ENCODE measurements at places on chromosomes 1 and 21. TPM values are rescaled to one million over a fixed set of nuclear protein-coding genes. Genes with fewer than 3 reads are reported as not detected.
A peak's percentile ranks its signal among the peaks of the same experiment; 100 is the strongest.

DNA sequence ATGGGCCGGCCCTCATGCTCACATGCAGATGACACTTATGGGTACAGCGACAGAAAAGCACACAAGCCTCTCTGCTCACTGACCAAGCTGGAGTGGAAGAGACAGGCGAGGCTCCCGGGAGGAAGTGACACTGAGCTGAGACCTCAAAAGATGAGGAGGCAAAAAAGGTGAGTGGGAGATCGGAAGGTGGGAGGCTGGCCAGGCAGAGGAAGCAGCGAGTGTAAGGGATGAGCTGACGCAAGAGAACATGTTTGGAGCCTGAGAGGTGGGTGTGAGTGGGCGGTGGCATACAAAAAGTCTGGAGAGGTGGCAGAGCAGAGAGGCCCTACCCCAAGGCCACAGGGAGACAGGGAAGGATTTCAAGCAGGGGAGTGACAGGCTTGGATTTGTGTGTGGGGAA is 18.2 kb upstream of the CDCP2 start:
- DNase-seq, result no peak

DNA sequence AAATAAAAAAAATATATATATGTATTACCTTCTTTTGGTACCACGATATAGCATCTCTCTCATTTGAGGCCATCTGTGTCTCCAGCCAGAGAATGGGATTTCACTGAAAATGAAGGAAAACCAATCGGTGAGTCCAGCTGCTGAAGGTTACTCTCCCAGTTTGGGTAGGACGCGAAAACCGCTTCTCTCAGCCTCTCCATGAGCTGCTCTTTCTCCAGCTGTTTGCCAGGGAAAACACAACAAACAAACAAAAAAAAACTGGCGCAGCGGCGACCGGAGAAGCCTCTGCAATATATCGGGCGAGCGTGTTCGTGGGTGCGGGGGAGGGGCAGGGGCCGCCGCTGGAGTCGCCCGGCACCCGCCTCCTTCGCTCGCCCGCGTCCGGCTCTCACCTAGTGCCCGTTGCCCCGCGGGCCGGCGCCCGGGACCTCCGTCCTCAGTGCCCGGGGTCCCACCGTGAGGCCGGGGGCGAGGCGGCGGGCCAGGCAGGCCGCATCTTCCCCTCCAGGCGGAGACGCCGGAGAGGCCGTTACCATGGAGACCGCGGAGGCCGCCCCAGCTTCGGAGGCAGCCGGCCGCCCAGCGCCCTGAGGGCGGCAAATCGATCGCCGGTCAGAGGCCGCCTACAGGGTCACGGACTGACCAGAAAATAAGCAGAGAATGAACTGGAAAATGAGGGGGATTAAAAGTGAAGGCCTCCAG is 504 bp downstream of the PHTF1 start:
- DNase-seq, result peak; percentile 82

DNA sequence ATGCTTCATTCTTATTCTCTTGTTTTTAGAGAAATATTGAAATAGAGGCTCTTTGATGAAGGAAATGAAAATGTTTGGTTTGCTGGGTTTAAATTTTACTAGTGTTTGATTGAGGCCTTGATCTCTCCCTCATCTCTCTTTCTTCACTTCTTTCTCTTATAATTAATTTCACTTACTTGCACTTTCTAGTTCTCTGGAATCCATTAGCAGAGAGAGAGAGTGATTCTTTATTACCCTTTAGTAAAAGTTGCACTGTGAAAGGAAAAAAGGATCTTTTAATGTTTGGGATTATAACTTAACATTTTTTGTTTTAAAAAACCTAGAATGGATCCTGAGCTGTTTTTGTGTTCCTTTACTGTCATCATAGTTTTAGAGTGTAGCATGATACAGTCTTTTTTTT is 12.2 kb downstream of the RPRD2 start:
- DNase-seq, result no peak

GRCh38 chr1:31354283-31354682 is 18.6 kb downstream of the FABP3 start:
- no peak for DNase-seq

DNA sequence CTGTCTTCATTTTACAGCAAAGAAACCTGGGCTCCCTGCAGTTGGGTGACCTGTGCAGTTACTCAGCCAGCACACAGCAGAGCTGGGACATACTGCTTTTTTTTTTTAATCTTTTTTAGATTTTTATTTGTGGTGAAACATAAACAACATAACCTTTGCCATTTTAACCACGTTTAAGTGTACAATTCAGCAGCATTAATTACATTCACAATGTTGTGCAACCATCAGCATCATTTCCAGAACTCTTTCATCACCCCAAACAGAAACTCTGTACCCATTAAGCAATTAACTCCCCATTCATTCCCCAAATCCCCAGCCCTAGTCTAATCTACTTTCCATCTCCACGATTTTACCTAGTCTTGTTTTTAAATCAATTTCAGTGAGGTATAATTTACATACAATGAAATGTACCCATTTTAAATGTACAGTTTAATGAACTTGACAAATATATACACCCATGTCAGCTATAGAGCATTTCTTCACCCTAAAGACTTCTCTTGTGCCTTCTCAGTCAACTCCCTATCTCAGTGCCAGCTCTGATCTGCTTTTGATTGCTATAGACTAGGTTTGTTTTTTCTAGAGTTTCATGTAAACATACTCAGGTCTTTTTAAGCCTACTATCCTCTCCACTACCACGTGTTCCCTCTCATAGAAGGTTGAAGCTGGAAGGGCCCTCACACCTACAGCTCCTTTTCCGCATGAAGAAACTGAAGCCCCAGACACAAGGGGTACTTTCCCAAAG is 37.8 kb upstream of the C8B start:
- DNase-seq, result no peak

GRCh38 chr1:168210312-168210711 is 15.5 kb upstream of the SFT2D2 start:
- DNase-seq, result no peak

GRCh38 chr1:218698141-218698540 is 353.0 kb downstream of the TGFB2 start:
- no peak for DNase-seq

DNA sequence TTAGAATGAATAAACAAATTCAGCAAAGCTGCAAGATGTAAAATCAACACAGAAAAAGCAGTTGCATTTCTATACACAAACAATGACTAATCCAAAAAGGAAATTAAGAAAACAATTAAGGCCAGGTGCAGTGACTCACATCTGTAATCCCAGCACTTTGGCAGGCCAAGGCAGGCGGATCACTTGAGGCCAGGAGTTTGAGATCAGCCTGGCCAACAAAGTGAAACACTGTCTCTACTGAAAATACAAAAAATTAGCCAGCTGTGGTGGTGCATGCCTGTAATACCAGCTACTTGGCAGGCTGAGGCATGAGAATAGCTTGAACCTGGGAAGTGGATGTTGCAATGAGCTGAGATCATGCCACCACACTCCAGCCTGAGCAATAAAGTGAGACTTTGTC is 22.3 kb downstream of the THEM4 start:
- DNase-seq, result no peak

DNA sequence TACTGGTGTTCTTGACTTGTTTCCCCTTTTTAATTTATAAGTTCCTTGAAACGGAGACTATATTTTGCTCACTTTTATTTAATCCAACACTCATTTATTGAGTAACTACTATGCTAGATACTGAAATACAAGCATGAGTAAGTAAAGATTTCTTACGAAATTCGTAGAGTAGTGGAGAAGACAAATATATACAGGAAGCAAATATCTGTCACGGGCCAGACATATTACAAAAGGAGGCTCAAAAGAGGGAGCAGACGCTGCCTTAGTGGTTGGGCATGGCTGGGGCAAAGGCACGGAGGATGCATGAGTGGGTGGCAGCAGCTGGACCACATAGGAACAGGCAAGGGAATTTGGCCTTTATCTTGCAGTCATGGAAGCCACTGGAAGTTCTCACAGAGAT is 6.8 kb downstream of the NCF2 start:
- DNase-seq, result no peak

GRCh38 chr1:167052389-167052788 is 37.8 kb downstream of the GPA33 start:
- DNase-seq, result no peak

DNA sequence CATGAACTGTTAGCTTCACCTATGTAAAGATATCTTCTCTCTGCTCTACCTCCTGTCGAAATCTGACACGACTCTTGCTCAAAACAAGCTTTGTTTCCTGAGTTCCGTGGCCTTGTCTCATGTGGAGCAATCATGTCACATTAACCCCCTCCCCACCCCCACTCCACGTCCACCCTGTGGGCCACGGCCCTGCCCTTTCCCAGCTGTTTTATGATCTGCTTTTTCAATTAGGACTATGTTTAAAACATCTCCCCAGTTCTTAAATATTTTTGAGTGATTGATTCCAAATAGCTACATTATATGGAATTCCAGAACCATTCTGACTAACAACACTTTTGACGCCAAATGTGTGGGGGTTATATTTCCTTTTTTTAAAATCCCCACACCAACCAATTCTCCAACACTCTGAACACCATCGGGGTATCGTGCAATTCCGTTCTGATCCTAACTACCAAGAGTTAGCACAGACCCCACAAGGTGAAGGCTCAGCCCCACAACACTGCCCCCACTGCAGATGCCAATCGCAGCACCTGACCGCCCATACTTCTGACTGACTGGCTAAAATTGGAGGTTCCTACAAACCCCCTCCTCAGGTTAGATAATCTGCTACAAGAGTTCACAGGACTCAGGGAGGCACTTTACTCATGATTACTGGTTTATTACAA is 12.7 kb upstream of the S100A8 start:
- no peak for DNase-seq

GRCh38 chr1:220438741-220439140 is 89.2 kb upstream of the MARK1 start:
- DNase-seq, result no peak

DNA sequence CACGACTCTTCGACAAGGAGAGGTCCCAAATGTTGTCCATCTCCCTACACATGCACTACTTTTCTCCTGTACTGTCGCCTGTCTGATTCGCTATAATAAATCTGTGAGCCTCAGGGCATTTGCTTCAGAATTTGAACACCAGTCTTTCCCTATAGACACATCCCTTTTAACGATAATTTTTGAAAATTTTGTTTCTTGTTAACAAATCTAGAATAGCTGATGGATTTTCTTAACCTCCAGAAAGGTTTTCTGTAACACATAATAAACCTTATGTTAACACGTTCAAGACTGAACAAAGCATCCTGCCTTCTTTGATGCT is 704 bp downstream of the CAPZA1 start:
- DNase-seq, result no peak

DNA sequence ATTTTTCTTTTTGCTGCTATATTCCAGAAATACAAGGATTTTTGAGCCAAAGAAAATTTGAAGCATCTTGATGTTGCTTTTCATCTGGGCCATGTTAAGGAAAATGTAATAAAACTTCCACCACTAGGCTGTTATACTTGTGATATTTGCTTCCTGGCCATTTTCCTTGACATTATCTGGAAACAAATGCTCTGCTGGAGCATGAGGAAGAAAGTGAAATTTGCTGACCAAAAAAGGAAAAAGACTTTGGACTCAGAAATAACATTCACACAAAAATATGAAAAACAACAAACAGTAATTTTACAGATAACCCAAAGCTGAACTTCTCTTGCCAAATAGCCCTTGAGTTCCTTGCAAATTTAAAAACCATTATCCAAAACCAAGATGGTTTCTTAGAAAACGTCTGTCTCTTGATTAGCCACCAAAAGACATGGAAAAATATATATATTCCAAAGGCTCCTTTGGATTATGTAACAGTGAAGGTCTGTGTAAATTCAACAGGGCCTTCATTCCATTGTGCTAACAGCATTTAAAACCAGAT is 344.5 kb downstream of the LMX1A start:
- DNase-seq, result peak; percentile 45

- DNase-seq, result no peak
Observed at GRCh38 chr1:110200666-110201065, 9.4 kb upstream of the KCNC4 start.

- DNase-seq, result no peak
Observed at GRCh38 chr1:87615491-87615890, 286.8 kb downstream of the LMO4 start.

DNA sequence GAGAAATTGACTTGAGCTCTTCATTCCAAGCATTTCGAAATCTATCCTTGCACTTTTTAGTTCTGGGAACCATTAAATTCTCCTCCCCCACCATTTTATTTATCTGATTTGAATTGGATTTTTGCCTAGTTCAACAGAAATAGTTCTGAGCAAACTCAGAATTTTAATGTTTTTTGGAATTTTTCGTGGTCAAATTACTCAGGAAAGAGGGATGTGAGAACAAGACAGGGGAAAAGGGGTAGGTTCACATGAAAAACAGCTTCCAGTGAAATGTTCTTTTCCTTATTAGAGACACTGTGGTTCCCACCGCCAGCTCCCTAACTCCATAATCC is 5.7 kb upstream of the ZNF697 start:
- no peak for DNase-seq

- no peak for DNase-seq
Observed at GRCh38 chr1:96360036-96360795, 361.4 kb upstream of the PTBP2 start.

DNA sequence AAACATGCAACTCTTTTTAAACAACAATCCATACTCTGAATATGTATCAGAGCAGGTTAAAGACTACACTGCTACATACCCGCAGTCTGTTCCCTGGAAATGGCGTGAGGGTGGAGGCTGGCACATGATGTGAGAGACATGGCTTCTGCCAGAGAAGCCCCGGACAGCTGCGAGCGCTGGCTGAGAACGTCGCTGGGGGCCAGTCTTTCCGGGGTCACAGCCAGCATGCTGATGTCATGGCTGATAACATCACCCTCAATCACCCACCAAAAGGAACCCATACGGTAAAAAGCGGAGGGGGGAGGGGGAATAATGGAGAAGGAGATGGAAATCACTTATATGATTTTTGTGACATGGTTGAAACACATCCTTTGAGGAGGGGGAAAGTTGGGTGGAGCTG is 29.1 kb downstream of the C1orf198 start:
- no peak for DNase-seq

- DNase-seq, result no peak
Observed at GRCh38 chr1:29096231-29096886, 27.3 kb downstream of the TMEM200B start.

DNA sequence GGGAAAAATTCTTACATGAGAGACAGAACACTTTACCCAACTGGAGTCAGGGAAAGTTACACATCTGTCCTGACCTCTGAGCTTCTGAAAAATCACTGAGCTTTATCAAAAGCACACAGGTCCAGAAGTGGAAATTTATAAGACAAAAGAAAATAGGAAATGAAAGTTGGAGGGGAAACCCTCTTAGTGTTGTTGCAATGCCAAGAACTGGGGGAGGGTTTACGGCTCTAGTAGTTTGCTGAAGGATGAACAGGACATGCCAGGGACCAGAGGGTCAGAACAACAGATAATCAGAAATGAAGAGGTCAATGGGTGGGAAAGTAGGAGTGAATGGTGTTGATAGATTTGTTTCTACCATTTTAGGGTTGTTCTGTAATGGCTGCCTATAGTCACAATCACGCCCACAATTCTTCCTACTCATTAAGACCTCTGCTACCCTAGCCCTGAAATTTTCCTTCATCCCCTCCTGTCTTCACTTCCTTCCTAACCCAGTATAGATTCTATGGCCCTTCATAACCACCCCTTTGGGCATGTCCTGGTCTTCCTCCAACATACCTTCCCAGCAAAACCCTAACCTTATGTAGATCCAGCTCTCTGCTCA is 30.3 kb upstream of the FMOD start:
- DNase-seq, result no peak

Gene MSH4
- polyA plus RNA-seq, result not detected

Gene CYB5RL
- polyA plus RNA-seq, result 3.9 TPM

Gene CFHR3
- polyA plus RNA-seq, result not detected

Gene ELAVL4
- polyA plus RNA-seq, result not detected

Gene ESRRG
- 11.9 TPM for polyA plus RNA-seq

Gene UBE2U
- polyA plus RNA-seq, result not detected

Gene CXADR
- polyA plus RNA-seq, result 5.2 TPM

Gene PIK3CD
- polyA plus RNA-seq, result 5.3 TPM

Gene SYT14
- polyA plus RNA-seq, result 0.22 TPM

Gene TPTE
- polyA plus RNA-seq, result not detected

Gene ZYG11A
- polyA plus RNA-seq, result 0.84 TPM

Data from kidney (tissue), 22 donors.